ENCODE measurements at places on chromosomes 6 and 20.

GRCh38 chr6:42471142-42471541 is 19.4 kb upstream of the TRERF1 start:
- DNase-seq, result no peak

- no peak for DNase-seq
These were observed 38.7 kb downstream of the PRKN start for GRCh38 chr6:162688751-162689345.

GRCh38 chr20:7144464-7144863 is 377.0 kb downstream of the BMP2 start:
- no peak for DNase-seq

DNA sequence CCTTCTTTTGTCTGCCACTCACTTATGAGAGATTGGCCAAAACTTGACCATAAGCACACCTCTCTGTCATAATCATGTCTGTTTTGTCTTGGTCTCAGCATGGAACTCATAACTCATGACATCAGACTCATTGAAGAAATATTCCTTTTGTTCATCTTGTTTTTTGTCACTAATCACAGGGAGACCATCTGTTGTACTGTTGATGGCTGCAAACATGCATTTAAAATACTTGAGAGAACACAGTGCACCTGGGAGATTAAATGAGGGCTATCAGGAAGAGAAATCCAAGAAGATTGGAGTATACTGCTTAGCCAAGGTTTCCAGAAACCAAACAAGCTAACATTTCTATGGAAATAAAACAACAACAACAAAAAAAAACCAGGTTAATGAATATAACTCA is 689.7 kb downstream of the EPM2A start:
- no peak for DNase-seq

DNA sequence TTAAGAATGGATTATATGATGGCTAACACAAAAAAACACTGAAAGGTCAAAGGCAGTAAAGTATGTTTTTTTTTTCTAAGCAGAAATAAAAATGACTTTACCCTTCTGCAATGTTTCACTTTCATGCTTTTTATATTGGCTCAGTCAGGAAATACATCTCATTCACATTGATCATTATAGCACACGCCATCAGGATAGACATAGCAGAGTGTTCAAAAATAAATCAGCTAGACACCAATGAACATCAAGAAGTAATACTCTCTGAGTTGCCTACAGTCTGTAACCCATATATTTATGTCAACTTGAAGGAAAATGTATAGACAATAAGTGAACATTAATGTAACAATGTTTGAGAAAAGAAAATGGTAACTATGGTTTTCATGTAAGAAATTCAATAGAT is 535.2 kb upstream of the EPHA7 start:
- no peak for DNase-seq

- peak; percentile 16 for DNase-seq
These were observed 21.7 kb downstream of the RIPK1 start for GRCh38 chr6:3090013-3090412.

GRCh38 chr6:37525460-37526357 is 26.0 kb upstream of the CCDC167 start:
- DNase-seq, result no peak

- DNase-seq, result no peak
These were observed 126.3 kb downstream of the CDKAL1 start for GRCh38 chr6:20660534-20660933.

GRCh38 chr6:143501851-143502250 is 9.7 kb downstream of the FUCA2 start:
- peak; percentile 2 for DNase-seq

- no peak for DNase-seq
These were observed 185.6 kb upstream of the RREB1 start for GRCh38 chr6:6922166-6922565.

GRCh38 chr6:131061751-131062119 is 1.3 kb downstream of the EPB41L2 start:
- no peak for DNase-seq

DNA sequence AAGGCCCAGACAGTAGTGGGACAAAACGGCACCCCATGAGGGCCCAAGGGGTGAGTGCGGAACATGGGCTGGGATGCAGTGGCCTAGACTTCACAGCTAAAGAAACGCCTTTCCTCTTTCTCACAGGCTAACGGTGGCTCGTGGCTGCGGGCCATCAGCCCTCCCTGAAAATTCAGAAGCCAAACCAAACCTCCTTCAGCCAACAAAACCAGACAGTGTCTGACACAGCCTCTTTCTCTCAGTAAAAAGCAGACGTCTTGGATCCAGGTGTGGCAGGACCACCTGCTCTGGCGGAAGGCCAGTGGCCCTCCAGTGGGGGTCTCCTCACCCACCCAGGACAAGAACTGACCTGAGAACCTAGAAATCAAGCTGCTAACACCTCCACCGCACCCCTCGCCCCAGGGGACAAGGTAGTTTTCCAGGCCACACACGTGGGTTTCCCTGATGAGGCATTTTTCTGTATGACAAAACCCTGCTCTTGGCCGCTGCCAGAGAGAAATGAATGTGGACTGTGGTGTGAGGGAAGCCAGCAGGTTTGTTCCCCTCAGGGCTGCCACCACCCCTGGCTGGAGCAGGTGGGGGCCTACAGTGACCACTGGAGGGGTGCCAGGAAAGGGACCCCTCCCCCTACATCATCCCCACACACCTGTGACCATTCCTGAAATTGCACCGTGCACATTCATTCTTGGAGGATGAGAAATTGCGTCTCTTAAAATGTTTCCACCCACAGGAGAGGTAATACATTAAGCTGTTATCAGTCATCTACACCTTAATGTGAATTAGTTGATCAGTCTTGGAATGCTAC is 76.8 kb upstream of the PIM1 start:
- peak; percentile 26 for DNase-seq

DNA sequence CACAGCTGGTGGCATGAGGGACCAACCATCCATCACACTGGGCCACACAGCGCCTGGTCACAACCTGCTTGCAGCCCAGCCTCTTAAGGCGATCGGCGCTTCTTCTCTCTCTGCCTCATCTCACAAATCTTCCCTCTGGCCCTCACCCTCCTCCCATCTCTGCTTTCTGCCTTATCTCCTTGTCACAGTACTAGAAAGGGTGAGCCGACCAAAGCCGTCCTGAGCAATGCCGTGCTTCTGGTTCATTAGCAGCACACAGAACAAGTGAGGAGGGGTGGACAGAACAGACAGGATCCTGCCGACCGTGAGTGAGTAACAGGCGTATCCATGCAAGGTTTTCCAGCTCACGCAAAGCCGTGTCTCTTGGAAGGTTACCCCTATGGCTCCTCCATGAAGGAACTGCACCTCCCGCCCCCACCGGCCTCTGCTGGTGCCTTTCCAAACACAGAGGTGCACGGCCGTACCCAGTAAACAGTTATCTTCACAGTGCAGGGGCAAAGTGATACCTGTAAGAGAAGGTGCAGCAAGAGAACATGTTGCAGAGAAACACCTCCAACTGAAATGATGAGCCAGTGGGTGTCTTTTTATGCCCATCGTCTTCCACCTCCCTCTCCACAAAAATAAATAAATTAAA is 331.7 kb downstream of the FARS2 start:
- no peak for DNase-seq

DNA sequence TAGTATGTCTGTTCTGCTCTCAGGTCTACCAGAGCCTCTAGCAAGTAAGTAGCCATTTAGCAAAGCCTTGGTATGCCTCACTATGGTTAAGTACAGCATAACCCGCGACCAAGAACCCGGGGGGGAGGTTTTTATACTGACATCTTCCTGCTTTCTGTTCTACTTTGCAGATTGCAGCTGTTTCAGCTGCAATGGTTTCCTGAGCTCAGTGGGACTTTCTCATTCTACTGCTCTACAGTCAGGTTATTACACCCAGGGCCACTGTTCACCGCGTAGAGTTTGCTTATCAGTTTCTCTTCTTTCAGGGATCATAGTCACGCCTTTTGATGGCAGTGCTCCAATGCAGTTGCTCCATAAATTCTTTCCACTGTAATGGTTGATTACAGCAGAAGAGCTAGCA is 631.3 kb downstream of the TFAP2A start:
- no peak for DNase-seq

- DNase-seq, result no peak
These were observed 5.6 kb upstream of the TREML4 start for GRCh38 chr6:41222513-41222912.

DNA sequence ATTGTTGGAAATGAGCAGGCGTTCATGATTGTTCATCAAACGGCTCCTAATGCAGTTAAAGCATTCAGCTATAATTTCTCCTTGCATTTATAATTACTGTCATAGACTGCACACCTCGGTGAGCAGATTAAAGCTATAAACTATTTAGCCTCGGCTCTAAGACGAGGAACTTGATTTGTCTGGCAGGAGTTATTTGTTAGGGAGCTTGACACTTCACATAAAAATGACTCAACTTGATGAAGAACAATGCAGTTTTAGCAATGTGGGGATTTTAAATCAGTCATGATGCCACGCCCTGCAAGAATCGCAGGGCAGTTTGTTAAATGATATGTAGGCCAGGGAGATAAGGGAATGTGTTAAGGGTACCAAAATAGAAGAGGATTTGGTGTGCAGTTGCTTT is 290.2 kb downstream of the TSHZ2 start:
- no peak for DNase-seq

DNA sequence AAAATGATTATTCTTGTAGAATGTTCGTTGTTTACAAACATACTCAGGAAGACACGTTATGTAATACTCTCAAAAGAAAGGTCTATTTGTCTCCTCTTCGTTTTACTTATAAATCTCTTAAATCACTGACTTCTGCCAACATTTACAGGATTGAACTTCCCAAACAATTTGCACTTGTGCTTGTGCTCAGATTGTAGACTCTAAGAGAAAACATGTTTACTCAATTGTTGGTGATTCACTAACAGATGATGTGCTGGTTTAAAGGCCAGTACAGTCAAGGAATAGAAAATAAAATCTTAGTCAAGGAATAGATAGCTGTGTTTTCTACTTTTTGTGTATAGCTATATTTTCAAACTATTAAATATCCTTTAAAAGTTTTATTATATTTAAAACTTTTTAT is 172.8 kb downstream of the GJA1 start:
- peak; percentile 22 for DNase-seq

GRCh38 chr6:3325210-3325609 is 66.5 kb downstream of the PSMG4 start:
- peak; percentile 59 for DNase-seq

GRCh38 chr6:123380257-123380656 is 256.5 kb downstream of the TRDN start:
- DNase-seq, result peak; percentile 1

- no peak for DNase-seq
These were observed 148.2 kb upstream of the MLN start for GRCh38 chr6:33952016-33952415.

GRCh38 chr6:34834789-34835518 is 43.1 kb downstream of the BLTP3A start:
- DNase-seq, result peak; percentile 51

DNA sequence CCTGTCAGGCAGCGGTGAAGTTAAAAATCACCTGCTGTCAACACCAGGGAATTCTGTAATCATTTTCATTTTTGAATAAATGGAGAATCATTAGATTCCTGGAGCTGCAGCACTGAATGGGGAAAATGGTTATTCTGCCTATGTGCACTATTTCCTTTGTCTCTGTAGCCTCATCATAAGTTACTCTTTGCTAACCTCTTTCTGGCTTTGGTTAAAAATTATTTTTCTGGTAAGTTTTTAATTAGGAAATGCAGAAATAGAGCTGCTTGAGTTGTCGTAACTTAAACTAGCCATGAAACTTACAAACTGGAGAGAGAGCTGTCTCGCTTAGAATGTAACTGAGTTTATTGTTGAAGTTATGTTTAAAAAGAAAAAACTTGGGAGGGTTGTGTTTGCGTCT is 28.8 kb downstream of the ZFAND3 start:
- DNase-seq, result no peak

GRCh38 chr20:33372993-33373441 is 28.3 kb downstream of the CDK5RAP1 start:
- DNase-seq, result peak; percentile 54

DNA sequence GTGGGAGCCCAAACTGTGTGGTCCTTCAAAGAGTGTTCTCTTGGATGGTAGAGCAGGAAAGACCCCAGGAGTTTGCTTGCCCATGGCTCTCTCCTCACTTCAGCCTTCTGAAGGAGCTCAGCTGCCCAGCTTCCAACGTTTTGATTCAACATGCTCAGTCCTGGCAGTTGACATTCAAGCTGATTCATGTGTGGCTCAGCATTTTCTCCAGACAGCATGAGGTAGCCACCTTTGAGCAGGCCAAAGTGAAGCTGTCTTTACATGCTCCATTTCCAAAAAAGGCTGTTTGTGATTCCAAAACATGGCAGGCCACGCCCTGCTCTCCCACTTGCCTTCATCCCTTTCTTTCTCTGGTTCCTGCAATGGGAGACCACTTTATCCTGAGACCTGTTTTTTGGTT is 280.2 kb downstream of the TBC1D7 start:
- DNase-seq, result no peak

GRCh38 chr20:38119446-38119845 is 45.6 kb downstream of the TGM2 start:
- DNase-seq, result no peak

DNA sequence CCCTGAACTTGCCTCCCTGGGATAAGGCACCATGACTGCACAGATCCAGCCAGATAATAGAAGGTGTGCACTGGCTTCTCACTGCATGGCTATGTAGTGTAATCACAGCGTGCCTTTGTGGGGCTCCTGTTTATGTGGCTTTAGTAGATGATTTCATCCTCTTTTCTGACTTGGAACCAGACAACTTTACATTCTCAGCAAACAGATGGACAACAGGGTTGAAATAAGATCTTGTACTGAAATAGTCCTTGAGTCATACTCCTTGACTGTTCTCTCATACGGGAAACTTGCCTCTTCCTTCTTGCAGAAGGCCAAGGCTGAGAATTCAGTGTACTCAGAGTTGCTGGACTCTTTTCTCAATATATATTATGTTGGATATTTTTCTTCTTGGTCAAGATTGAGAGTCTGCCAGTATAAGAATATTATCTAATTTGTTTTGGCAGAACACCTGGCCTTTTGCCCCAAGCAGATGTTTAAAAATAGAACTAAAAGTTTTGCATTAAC is 25.0 kb upstream of the RNF144B start:
- DNase-seq, result peak; percentile 92

DNA sequence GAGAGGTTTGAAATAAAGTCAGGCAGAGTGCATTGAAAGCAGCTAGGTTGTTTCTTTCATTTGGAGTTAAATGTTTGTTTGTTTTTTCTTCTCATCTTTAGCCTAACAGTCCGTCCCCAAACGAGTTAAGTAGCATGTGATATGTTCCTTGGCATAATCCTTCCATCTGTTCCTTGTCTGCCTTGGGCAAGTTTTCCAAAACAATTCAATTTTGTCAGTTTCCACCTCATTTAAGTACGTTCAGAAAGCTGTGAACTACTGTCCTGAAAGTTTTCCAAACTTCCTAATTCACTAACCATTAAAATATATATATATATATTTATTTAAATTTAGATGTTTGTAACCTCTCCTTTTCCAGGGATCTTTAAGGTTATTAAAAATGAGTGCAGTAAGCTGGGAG is 61.8 kb upstream of the HDAC2 start:
- DNase-seq, result no peak
